ENCODE measurements at places on chromosomes 5 and 9. TPM values are rescaled to one million over a fixed set of nuclear protein-coding genes. Genes with fewer than 3 reads are reported as not detected.

LSM11 gene
- polyA plus RNA-seq: 26.4 TPM

C5orf46 gene
- not detected for polyA plus RNA-seq

IFNA2 gene
- polyA plus RNA-seq: not detected

ENC1 gene
- polyA plus RNA-seq: 585 TPM

TAL2 gene
- 0.88 TPM for polyA plus RNA-seq

NPR3 gene
- polyA plus RNA-seq: 1.5 TPM

SLC1A3 gene
- 1.9 TPM for polyA plus RNA-seq

BSPRY gene
- polyA plus RNA-seq: not detected

IGFBPL1 gene
- 372 TPM for polyA plus RNA-seq

SCGB3A2 gene
- polyA plus RNA-seq: not detected

SLC45A2 gene
- 1.2 TPM for polyA plus RNA-seq

IL3 gene
- not detected for polyA plus RNA-seq

ANKHD1 gene
- 58.9 TPM for polyA plus RNA-seq

HMMR gene
- 2.6 TPM for polyA plus RNA-seq

SERINC5 gene
- 5.8 TPM for polyA plus RNA-seq

Data from neural cell (in vitro differentiated cells).